ENCODE measurements at places on chromosomes 12 and 14. TPM values are rescaled to one million over a fixed set of nuclear protein-coding genes. Genes with fewer than 3 reads are reported as not detected.

Gene EP400
- 14.7 TPM for total RNA-seq

Gene SERPINA3
- 13.6 TPM for total RNA-seq

Gene FAM181A
- not detected for total RNA-seq

Gene GRIP1
- total RNA-seq = 0.90 TPM

Gene CACNA2D4
- total RNA-seq = 0.27 TPM
